ENCODE measurements at places on chromosomes 5 and 9.

DNA sequence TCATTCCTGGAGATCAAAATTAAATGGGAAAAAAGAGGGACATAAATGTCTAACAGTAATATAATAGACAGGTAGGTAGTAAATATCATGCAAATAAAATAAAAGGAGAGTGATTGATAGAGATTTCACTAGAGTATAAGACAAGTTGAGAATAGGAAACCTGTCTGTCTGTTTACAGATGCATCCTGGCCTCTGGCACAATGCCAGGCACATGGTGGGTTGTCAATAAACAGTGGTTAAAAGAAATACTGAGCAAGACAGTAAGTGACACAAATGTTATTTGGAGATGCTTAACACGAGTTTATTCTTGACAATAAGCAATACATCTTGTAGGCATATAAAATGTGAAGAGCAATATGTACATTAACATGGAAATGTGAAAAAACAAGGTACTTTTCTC is 33.3 kb downstream of the RICTOR start:
- no peak for DNase-seq

- no peak for DNase-seq
Measured at GRCh38 chr5:2006971-2007291, 124.2 kb upstream of the IRX4 start.

GRCh38 chr5:146770980-146771379 is 107.6 kb downstream of the PPP2R2B start:
- no peak for DNase-seq

- no peak for DNase-seq
Measured at GRCh38 chr5:163534492-163535094, 29.2 kb downstream of the MAT2B start.

DNA sequence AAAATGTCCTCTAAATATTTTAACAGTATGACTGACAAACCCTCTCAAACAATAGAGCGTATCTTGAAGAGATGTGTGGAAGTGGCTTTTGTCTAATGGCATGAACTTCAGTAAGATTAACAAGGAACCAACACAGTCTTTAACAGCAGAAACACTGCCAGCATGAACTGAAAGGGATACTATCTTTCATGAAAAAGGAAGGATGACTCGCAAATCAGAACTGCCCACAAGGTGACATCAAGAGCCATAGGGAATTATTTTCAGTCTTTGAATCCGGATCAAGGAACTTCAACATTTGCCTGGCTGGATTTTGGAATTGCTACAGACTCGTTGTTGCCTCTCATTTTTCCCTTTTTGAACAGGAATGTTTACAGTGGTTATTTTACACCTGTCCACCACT is 5.1 kb upstream of the HEXB start:
- peak; percentile 29 for DNase-seq

DNA sequence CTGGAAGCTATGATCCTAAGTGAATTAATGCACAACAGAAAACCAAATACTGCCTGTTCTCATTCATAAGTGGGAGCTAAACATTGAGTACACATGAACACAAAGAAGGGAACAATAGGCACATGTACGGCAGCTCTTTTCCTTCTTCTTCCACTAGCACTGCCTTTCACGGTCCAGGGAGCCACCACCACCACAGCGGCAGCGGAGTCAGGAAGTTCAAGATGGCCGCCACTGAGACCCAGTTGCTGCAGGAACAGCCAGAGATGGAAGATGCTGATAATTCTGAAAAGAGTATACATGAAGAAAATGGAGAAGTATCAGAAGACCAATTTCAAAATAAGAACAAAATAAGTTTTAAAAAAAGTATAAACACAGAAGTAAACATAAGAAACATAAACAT is 39.5 kb upstream of the TNFSF15 start:
- DNase-seq, result no peak

DNA sequence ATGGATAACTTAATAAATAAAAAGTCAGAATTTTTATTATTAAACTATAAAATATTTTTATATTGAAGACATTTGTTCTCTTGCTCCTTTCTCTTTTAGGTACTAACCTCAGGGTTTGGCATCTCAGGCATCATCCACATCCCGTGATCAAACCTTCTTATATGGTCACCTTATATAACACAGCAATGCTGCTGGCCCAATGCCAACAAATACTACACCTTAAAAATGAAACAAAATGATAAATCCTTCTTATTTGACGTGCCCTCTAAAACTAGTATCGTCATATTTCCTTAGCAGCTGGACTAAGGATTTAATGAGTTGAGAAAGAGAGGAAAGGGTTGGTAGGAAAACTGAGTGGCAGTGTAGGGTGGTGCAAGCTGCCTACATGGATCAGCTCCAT is 56.6 kb downstream of the NDUFAF2 start:
- no peak for DNase-seq

DNA sequence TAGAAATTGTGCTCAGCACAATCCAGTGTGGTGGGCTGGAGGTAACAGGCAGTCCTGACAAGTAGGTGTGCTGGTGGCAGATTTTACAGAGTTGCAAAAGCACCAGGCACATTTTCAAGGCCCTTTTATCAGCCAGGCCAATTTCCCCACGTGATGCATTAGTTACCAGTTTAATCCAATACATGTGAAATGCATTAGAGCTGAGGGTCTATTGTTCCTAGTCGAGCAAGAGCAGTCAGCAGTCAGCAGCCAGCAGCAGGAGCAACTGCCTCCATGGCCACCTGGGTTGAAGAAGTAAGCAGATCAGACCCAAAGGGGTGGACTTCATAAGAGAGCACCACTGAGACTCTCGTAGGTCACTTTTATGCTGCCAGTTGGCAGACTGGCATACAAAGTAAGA is 76.7 kb downstream of the EPB41L4A start:
- no peak for DNase-seq

GRCh38 chr5:148209151-148209770 is 6.4 kb downstream of the SPINK6 start:
- no peak for DNase-seq

DNA sequence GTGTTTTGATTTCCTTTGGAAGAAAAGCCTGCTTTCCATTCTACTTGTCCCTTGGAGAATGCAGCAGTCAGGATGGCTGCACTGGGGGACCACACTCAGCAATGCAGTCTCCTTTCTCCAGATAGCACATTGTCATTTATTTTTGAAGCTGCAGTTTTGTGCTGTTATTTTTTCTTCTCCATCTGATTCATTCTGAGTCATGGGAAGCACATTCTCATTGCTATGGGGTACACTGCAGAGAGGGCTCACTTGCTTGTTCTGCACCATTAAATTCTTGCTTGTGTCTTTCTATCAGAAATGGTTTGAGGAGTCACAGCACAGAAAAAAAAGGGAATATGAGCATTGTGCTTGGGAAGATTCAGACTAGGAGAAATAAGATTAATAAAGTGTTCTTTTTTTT is 39.7 kb upstream of the POC5 start:
- peak; percentile 32 for DNase-seq

- DNase-seq, result no peak
Measured at GRCh38 chr5:18159331-18159730, 525.1 kb downstream of the TAF11L14 start.
